ENCODE measurements at places on chromosomes 1 and 21.

DNA sequence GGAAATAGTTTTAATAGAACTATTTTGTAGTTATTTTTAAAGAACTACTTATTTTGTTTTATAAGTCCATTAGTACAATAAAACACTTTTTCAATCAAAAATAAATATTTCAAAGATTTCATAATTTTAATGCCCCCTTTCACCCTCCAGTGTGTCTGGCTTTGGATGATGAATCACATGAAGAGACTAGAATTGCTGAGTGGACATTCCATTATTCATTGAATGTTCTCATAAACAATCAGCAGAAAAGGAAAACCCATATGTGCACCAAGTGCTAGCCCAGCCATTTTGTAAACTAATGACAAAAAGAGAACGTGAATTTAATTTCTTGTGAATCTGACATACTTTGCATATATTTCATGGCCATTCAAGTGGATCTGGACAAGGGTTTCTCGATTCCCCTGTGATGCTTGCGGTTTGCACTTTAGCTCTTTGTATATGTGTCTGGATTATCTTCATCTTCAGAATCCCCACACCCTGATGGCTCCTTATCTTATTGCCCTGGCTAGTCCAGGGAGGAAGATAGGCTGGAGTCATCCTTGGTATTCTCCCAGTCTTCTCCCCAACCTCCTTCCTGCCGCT lies 20.7 kb upstream of the CHIA start:
- no peak for DNase-seq

GRCh38 chr1:104073463-104073902 lies 323.8 kb downstream of the AMY1C start:
- DNase-seq: no peak

- no peak for DNase-seq
Measured at GRCh38 chr1:235767795-235768194, 98.9 kb downstream of the LYST start.

DNA sequence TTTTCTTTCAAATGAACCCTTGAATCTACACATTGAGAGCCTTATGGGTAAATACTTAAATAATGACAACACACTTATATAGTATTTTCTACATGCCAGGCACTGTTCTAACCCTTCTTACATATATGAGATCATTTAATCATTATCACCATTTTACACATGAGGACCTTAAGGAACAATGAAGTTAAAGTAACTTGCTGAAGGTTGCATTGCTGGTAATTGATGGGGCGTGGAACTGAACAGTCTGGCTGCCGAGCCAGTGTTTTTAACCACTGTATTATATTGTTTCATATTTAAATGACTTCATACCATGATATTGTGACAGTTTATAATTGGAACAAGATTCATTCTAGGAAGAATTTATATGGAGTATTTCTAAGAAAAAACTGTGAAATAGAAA lies 111.9 kb upstream of the TENT5C start:
- no peak for DNase-seq

GRCh38 chr1:238119060-238119459 lies 228.3 kb upstream of the ZP4 start:
- DNase-seq: no peak

DNA sequence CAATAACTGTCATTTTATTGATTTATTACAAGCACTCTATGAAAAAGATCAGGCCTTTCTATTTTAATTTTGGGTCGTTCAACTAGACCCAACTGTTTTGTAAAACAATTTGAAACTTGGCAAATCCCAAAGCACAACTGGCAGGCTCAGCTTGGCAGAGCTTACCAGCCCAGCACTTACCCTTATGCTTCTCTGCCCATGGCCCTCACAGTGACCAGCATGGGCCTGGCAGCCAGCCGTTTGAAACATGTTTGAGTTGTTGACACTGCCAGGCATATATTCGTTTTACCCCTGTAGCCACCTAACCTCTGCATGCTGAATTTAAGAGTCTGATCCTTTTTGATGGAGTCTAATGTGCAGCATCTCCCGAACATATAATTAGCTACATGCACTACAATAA lies 796.7 kb upstream of the ADGRL2 start:
- no peak for DNase-seq

- DNase-seq: no peak
Measured at GRCh38 chr1:22875841-22876240, 96.8 kb downstream of the LACTBL1 start.

GRCh38 chr1:156498432-156499193 lies 2.0 kb downstream of the MEF2D start:
- DNase-seq: peak; percentile 55

GRCh38 chr1:32998997-32999396 lies 34.4 kb upstream of the RNF19B start:
- DNase-seq: no peak

Measured in suppressor macrophage (primary cell).